ENCODE measurements at places on chromosomes 4 and X.

GRCh38 chrX:33211356-33212260, at the start of gene DMD:
DMD (minus strand) TSS chrX:33211549; CDS start chrX:33211312, 237 bp downstream.
- no peak for DNase-seq

GRCh38 chr4:3677748-3678070, 88.5 kb upstream of the ADRA2C start:
- DNase-seq: no peak

- DNase-seq: peak; percentile 61
Measured at GRCh38 chr4:55722132-55722531, 86.0 kb upstream of the NMU start.

GRCh38 chrX:155246748-155247147, 17.5 kb downstream of the RAB39B start:
- DNase-seq: no peak

- DNase-seq: no peak
Measured at GRCh38 chr4:14157262-14157661, 529.7 kb upstream of the BOD1L1 start.

DNA sequence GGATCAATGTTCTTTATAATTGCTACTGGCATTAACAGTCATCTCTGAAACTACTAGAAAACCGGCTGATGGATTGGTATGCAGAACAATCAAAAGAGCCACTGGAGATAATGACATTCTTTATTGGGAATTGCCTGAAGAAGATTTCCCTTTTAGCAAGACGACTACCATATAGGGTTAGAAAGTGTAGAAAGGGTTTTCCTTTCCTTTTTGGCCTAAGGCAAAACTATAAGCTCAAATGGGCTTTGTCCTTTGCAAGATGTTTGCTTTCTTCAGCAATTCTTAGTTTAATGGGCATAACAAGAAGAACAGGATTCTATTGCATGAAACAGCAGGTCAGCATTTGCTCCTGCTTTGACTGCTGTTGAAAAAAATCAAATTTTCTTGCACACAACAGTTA, 214.2 kb upstream of the PCDH10 start:
- no peak for DNase-seq

- no peak for DNase-seq
Measured at GRCh38 chrX:13360146-13360545, 40.3 kb upstream of the ATXN3L start.

DNA sequence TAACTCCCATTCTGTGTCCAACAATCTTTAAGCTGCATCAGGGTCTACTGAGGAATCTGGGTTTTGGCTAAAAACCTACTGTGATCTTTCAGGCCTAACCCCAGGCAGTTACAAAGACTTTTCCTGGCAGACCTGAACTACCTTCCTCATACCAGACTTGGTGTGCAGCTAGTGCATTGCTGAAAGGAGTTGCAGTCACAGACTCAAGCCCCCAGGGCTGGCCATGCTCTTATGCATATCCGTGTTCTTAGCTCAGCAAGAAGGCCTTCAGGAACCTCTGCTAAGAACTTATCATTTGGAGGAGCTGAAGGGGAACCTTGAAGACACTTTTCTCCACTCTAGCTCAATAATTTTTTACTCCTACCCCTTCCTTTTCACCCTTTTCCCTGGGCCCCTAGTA, 147.5 kb downstream of the INPP4B start:
- DNase-seq: no peak

- peak; percentile 98 for DNase-seq
Measured at GRCh38 chr4:42656944-42657792, at the start of gene ATP8A1. ATP8A1 (minus strand) TSS chr4:42657105; CDS start chr4:42656873, 232 bp downstream.

- no peak for DNase-seq
Measured at GRCh38 chrX:120334603-120335002, 23.3 kb upstream of the TMEM255A start.

GRCh38 chrX:124260845-124261244, 71.6 kb upstream of the TEX13D start:
- no peak for DNase-seq

GRCh38 chrX:17403972-17404371, 29.0 kb downstream of the NHS start:
- no peak for DNase-seq

- DNase-seq: no peak
Measured at GRCh38 chr4:72094059-72094797, 62.4 kb downstream of the NPFFR2 start.

DNA sequence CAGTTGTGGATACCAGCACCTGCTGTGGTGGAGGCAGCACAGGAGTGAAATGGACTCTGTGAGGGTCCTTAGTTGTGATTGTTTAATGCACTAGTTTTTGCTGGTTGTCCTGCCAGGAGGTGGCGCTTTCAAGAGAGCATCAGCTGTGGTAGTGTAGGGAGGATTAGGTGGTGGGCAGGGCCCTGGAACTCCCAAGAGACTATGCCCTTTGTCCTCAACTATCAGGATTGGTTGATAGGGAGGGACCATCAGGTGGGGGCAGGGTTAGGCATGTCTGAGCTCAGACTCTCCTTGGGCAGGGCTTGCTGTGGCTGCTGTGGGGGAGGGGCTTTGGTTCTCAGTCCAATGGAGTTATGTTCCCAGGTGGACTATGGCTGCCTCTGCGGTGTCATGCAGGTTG, 121.9 kb downstream of the RRAGB start:
- DNase-seq: no peak

DNA sequence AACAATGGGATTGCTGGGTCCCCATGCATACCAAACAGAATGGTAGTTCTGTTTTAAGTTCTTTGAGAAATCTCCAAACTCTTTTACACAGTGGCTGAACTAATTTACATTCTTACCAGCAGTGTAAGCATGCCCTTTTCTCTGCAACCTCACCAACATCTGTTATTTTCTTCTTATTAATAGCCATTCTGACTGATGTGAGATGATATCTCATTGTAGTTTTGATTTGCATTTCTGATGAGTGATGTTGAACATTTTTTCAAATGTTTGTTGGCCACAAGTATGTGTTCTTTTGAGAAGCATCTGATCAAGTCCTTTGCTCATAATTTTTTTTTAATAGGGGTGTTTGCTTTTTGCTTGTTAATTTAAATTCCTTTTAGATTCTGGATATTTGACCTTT, 41.2 kb upstream of the ZMAT1 start:
- DNase-seq: no peak

DNA sequence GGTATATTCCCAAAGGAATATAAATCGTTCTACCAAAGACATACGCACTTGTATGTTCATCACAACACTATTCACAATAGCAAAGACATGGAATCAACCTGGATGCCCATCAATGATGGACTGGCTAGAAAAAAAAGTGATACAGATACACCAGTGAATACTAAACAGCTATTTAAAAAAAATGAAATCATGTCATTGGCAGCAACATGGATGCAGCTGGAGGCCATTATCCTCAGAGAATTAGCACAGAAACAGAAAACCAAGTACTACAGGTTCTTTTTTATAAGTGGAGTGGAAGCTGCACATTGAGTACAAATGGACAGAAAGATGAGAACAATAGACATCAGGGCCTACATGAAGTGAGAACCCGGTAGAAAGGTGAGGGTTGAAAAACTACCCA, 81.4 kb downstream of the ANTXR2 start:
- DNase-seq: no peak

- DNase-seq: no peak
Measured at GRCh38 chr4:61950625-61951024, 750.5 kb downstream of the ADGRL3 start.

GRCh38 chr4:163164591-163164990, 2.1 kb downstream of the NAF1 start:
- no peak for DNase-seq

- DNase-seq: no peak
Measured at GRCh38 chrX:19672222-19672812, 157.0 kb upstream of the MAP3K15 start.

DNA sequence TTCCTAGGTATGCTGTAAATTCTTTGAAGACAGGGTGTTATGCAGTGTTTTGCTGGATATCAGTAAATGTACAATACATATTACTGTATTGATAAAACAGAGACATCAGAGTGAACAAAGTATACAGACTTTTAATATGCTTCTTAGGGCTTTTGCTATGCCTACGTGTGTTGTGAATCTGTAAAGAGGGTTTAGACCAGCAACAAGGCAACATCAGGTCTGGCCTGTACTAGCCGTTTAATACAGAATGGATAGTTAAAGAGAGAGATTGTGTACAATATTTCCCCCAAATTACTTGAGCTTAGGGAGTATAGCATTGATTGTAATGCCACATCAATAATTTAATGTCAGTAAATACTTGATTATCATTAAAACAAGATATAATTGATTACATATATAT, 75.2 kb downstream of the PAQR3 start:
- DNase-seq: no peak

- DNase-seq: no peak
Measured at GRCh38 chrX:46920235-46920634, 8.0 kb downstream of the JADE3 start.

GRCh38 chr4:113325876-113326615, 276.6 kb downstream of the ANK2 start:
- no peak for DNase-seq

Data from D341Med (cell line).